T-helper 2 cell (primary cell): ENCODE measurements at places on chromosomes 12 and 14.
A peak's percentile ranks its signal among the peaks of the same experiment; 100 is the strongest.

DNA sequence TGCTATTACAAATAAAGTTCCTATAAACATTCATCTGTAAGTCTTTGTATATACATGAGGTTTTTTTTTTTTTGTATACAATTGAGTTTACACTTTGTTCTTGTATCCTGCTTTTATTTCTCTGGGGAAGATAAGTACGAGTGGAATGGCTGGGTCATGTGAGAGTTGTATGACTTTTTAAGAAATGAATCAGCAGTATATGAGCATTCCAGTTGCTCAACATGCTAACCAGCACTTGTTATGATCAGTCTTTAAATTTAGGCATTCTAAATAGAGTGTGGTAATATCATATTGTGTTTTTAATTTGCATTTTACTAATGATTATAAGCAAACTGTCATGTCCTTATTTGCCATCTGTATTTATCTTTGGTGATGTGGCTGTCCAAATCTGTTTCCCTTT lies 44.7 kb upstream of the AMIGO2 start:
- DNase-seq: no peak

- DNase-seq: no peak
Observed at GRCh38 chr14:92973261-92973797, 50.4 kb downstream of the CHGA start.

GRCh38 chr12:96327346-96327745 lies 72.9 kb downstream of the CDK17 start:
- DNase-seq: peak; percentile 14

- no peak for DNase-seq
Observed at GRCh38 chr14:28467611-28468010, 299.0 kb upstream of the FOXG1 start.

GRCh38 chr14:90467501-90467900 lies 70.7 kb downstream of the CALM1 start:
- no peak for DNase-seq

DNA sequence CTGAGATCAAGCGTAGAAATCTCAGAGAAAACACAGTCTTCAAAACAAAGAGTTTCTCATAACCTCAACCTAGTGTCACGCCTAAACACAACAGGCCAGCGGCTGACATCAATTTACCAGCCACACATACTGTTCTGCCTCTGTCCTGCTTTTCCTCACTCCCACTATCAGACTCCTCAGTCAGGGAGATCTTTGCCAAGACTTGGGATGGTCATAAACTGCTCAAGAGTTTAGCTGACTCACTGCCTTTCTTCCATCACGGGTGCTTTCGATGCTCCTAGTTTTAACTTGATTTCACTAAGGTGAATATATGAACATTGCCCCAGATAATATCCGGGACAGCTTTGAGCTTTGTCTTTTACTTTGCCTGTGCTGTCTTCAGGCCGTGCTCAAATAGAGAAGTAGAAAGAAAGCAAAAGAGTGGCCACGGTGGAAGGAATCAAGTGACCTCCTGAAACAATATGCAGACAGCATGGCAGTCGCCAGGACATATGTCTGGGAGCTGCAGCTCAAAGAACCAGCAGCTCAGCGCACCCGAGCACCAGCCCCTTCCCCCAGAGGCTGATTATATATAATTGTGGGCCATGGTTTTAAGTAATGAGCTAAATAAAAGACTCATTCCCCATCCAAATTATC lies 12.1 kb downstream of the MDM1 start:
- DNase-seq: no peak

GRCh38 chr14:59342516-59343484 lies 122.4 kb downstream of the GPR135 start:
- DNase-seq: no peak

DNA sequence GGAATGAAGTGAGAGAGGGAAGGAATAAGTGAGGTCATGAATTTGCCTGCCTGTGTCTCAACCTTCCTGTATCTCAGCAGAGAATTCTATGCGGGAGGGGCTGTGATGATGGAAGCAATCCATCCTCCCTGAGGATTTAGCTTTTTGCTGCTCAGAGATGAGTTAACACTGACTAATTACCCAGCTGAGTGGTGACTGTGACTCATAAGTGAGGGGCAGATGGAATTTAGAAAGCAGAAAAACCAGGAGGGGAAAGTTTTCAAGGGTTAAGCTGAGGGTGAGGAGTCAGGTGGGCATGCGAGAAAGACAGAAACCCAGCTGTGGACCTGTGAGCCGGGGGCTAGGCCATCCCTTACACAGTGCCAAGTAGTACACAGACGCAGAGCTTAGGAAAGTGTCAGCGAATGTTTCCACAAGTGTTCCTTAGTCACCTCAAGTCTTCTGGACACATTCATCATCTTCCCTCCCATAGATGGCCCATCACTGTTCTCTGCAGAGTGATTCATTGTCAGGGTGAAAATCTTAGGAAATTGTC lies 277.9 kb downstream of the IPO8 start:
- DNase-seq: no peak

DNA sequence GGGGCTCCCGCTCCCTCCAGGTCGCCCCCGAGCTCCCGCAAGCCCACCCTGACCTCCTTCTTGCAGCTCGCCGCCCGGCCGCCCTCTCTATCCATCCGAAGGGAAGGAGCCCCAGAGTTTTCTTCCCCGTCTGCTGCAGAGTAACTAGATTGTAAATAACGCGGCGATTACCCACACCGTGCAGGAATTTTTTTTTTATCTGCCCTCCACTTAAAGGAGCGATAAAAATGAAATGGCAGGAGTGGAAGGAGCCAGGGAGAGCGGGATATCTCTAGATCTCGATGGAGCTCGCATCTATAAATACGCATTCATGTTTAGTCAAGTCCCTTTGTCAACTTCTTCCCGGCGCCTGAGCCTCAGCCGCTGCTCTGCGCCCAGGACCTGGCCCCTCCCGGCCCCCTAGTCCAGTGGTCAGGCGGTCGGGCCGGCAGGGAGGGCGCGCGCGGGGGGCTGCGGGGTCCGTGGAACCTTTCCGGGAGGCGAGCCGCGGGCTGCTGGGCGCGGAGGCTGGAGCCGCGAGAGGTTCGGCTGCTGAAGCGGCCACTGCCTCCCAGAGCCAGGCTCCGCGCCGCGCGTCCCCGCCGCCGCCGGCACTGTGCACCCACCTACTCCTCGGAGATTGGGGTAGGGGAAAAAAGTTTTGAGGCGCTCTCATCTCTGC lies 386.0 kb downstream of the BCAT1 start:
- no peak for DNase-seq

GRCh38 chr12:99911967-99912366 lies 72.8 kb downstream of the ANKS1B start:
- DNase-seq: peak; percentile 46

DNA sequence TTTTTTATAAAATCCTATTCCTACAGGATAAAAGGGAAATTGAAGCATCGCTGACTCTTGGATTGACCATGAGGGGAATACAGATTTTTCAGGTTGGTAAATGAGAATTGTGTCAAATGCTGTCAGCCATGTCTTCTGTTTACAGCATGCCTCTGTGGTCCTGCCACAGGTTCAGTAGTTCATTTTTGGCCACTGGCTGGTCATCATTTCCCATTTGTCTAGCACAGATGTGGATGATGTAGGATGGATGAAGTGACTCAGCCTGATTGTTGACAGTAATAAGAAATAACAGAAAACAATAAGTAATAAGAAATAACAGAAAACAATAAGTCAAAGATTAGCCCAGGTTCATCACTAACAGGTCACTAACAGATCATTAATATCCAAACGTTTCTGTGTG lies 59.8 kb downstream of the FRMD6 start:
- DNase-seq: no peak

- DNase-seq: no peak
Observed at GRCh38 chr12:559208-559905, 99.6 kb downstream of the B4GALNT3 start.

DNA sequence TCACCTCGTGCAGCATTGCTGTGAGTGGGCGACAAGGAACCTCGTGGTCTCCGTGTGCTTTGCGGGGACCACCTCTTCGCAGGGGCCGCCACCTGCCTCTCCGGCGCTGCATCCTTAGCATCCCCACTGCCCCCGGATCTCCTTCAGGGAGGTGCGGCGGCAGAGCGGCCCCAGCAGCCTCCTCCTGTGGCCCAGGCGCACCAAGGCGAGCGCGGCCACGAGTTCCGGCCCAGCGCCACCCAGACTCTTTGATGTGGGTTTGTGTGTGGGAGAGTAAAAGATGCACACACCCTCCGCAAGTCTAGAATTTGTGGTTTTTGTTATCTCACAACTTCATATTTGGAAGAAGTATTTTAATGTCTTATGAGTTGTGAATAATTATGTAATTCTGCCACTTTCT lies 118.8 kb upstream of the DIO3 start:
- DNase-seq: no peak

- no peak for DNase-seq
Observed at GRCh38 chr14:92263681-92264080, 59.3 kb upstream of the SLC24A4 start.

DNA sequence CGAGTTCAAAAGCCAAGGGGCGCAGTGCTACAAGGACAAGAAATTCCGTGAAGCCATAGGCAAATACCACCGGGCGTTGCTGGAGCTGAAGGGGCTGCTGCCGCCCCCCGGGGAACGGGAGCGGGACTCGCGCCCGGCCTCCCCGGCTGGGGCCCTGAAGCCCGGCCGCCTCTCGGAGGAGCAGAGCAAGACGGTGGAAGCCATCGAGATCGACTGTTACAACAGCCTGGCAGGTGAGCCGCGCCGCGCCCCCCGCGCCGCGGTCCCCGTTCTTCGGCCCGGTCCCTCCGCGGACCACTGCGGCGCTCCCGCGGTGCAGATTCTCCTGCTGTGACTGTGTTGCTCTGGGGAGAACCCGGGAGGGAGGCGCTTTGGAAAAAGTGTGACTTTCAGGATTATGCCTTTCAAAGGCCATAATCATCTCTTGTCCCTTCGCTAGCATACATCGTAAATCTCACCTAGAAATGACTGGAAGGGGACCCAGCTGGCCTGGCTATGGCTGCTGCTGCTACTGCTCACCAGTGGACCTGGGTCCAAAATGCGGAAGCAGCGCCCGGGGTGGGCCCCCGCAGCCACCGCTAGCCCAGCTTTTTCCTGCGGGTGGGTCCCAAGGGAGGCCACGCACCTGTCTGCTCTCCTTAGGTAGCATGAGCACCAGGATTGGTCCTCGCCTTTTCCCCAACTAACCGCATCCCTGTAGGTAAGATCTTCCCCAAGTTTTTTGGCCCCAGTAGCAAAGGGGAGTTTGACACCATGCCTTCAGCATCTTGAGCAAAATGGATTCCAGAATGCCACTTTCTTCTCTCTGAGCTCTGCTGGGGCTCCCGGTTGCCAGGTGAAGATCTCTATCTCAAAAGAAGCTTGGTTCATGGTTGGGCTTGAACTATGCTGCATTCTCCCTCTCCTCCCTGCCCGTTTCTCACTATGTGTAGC lies 853 bp downstream of the TTC9 start:
- DNase-seq: peak; percentile 7

DNA sequence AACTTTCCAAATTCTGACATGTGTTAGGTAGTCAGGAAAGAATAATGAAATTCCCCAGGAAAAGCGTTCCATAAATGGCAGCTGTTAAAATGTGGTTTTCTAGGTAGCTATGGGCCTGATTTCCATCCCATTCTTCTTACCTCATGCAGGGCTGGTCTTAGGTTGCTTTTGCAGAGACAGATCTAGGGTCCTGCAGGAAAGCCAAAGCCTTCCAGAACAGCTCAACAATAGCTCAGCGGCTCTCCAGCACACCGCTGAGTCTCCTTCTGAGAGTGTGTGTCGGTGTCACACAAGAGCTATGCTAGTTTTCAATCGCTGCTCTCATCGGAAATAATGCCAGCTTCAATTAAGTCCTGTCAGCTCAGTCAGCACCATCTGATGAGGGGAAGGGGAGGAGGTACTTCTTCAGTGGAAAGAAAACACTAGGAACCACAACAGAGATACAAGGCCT lies 106.7 kb downstream of the TMEM30B start:
- no peak for DNase-seq

DNA sequence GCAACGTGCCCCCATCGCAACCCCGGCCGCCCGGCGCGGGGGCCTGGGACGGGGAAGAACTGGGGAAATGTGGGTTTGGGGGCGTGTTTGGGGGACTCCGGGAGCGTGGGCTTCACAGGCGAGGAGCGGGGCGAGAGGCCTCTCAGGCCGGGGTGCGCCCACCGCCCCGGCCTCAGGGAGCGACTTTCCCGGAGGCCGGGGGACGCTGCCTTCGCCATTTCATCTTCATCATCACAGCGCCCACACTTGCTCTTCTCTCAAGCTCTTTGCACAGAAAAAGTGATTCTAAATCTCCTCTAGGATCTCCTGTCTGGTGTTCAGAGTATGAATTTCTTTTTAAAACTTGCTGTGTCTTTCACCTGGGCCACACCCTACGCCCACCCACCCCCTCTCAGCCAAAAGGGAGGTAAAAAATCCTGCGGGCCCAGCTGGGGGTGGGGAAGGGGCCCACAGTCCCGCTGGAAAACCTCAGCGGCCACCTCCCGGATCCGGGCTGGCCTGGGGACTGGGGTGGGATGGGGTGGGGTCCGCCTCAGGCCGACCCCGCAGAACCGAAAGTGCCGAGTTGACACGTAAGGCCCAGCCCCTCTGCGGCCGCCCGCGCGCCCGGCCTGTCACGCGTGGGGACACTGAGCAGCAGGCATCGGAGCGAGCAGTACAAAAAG lies 7.4 kb downstream of the CDKN1B start:
- DNase-seq: no peak
